ENCODE measurements at places on chromosomes 7 and 10.

- DNase-seq, result no peak
Measured at GRCh38 chr7:25124465-25125136, 459 bp downstream of the CYCS start.

- no peak for DNase-seq
Measured at GRCh38 chr10:47420305-47421056, 36.4 kb upstream of the ZNF488 start.

DNA sequence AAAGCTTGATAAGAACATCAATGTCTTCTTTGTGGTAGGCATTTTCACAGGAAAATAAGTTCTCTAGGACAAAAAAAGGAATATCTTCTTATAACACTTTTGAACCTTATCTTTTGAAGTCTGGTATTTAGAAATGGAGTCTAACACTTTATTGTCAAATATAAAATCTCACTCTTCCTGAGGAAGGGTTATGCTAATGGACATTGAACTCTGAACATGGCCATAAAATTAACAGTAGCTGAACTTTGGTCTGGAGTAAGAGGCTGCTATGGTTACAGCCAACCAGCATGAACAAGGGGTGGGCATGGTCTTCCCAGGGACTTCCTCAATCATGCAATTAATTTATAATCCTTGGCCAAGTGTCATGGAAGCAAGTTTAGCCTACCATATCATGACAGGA is at the start of gene CLRN3:
Gene CLRN3, minus strand, starts transcription at position 199 of the 400 bp plus-strand sequence. Its CDS starts 157 bp downstream, at position 42.
- no peak for DNase-seq

- DNase-seq, result peak; percentile 84
Measured at GRCh38 chr10:74924251-74924963, 98.0 kb downstream of the KAT6B start.

- no peak for DNase-seq
Measured at GRCh38 chr7:115038158-115038557, 116.3 kb downstream of the MDFIC start.

GRCh38 chr10:126685756-126686155 is 15.3 kb upstream of the C10orf90 start:
- DNase-seq, result no peak

GRCh38 chr10:86038371-86038770 is 328.2 kb downstream of the GRID1 start:
- no peak for DNase-seq

GRCh38 chr10:6348096-6348874 is 145.6 kb downstream of the PFKFB3 start:
- no peak for DNase-seq

DNA sequence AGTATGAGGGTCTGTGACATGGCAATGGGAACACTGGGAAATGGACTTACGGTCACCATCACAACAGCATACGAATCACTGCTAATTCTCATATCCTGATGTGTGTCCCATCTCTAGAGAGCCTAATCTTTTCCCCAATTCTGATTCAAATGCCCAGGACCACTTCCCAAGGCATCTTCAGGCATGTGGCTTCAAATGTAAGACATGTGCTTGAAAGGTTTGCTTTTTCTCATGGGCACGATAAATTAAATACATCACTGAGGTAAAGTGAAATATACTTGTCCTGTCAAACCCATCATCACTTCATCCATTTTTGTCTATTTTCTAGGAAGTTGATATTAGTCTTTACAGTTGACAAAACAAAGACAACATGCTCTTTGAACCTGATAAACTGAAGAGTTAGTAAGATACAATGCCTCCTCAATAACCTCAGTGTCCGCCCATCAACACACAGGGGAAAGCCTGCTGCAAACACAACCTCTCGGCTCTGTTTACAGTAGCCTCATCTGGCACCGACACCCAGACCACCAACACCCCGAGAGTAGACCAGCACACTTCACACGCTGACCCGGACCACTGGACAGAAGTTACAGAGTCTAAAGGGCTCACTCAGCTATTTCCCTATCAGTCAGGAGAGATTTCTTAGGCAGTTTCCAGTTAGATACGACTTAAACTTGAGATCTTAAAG is 24.8 kb downstream of the GRB10 start:
- no peak for DNase-seq

- no peak for DNase-seq
Measured at GRCh38 chr7:4957847-4958476, 1.0 kb downstream of the MMD2 start.

DNA sequence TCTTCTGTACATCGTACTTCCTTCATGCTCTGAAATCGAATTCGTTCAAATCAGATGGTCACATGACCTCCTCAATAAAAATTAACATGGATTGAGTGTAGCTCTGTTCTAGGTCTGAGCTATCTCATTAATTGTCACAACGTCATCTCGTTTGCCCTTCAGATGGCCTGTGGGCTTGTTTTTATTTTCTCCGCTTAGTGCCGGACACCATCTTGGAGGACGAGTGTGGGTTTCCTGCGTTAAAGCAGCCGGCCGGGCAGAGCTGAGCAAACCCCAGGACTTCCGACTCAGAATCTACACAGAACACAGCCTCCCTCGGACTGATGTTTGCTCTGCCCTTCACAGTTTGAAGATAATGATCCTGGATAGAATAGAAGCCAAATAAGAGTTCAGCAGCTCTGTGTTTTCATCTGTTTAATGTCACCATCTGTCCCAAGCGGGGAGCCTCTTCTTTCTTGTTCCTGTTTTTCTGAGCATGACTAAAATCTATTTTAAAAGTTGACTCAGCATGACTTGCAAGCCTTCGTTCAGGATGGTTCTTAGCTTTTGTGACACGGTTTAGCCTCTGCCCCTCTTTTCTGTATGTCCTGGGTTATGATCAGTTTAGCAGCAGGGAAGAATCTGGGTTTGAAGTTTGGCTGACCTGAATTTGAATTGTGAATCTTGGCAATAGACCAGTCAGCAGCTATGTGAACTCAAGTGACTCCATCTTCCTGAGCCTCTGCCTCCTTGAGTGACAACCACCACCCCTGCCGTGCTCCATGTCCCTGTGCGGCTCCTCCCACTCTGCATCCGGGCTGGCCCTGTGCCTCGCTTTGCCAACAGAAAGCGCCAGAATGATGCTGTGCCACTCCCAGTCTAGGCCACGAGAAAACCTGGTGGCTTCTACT is 30.6 kb upstream of the GALNTL5 start:
- DNase-seq, result no peak

- no peak for DNase-seq
Measured at GRCh38 chr10:3955955-3956617, 171.1 kb upstream of the KLF6 start.

- no peak for DNase-seq
Measured at GRCh38 chr10:126519992-126520391, 131.7 kb upstream of the ADAM12 start.

DNA sequence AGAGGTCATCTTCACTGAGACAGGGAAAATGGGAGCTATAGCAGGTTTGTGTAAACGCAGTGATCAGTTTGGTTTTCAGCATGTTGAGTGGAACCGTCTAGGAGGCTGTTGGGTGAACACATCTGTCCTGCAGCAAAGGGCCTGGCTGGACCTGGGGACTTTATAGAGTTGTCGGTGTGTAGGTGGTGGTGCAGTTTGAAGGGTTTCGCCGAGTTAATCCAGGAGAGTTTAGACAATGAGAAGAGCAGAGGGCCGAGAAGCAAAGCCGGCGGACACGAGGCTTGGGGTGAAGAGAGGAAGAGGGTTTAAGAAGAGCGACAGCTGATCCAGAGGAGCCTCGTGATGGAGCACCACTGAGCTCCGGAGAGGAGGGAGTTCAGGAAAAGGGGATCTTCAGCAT is 39.1 kb downstream of the IL15RA start:
- no peak for DNase-seq

DNA sequence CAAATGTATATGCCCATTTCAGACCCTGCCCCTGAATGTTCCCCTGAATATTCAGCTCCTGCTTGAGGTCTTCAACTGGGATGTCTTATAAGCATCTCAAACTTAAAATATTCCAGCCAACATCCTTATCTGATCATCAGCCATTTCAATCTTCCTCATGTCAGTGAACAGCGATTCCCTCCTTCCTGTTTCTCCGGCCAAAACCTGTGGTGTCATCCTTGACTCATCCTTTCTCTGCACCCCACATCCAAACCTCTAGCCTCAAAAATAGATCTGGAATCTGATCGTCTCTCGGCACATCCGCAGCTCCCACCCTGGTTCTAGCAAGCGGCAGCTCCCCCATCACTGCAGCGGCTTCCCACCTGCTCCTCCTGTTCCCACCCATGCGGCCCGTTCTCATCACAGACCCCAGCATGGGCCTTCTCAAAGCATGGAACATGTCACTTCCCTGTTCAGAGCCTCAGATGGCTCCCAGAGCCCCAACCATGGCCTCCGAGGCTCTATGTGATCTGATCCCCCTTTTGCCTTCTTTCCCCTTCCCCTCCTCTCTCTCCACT is 165.7 kb downstream of the HECW1 start:
- peak; percentile 33 for DNase-seq

DNA sequence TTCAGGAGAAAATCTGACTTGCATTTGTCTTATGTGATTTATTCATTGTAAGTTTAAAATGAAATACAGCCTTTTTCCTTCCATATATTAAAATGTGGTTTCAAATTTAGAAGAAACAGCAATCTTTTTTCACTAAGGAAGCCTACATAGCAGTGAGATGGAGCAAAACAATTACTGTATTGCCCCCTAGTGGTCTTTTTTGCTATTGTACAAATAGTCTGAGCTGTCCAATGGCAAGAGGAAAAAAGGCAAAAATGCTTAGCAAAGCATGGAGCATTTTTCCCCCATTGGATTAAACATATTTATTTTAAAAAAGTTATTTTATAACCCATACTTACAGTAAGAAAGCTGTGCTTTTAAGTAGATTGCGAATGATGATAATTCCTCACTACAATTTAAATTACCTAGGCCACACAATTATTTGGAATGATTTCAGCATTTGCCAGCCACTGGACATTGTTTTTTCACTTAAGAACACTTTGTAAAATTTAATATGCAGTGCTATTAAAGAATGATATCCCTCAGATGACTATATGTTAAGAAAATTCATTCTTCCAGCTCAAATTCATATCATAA is 119.5 kb downstream of the CPED1 start:
- DNase-seq, result peak; percentile 79

GRCh38 chr10:3622845-3623621 is 162.0 kb downstream of the KLF6 start:
- DNase-seq, result peak; percentile 21
